ENCODE measurements at places on chromosomes 16 and 17.

- no peak for DNase-seq
Observed at GRCh38 chr16:23520500-23520899, 10.2 kb upstream of the GGA2 start.

- no peak for DNase-seq
Observed at GRCh38 chr17:29107933-29108822, 65.2 kb downstream of the PIPOX start.

DNA sequence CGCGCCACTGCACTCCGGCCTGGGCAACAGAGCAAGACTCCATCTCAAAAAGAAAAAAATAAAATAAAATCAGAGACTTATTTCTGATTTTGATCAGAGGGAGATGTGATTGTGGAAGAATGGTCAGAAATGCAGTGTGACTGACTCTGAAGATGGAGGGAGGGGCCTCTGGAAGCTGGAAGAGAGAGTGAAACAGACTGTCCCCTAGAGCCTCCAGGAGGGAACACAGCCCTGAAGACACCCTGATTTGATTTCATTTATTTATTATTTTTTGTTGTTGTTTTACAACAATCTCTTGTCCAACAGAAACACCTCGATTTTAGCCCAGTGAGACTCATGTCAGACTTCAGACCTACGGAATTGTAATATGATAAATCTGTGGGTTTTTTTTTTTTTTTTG is 26.1 kb downstream of the BCL7C start:
- DNase-seq = no peak

DNA sequence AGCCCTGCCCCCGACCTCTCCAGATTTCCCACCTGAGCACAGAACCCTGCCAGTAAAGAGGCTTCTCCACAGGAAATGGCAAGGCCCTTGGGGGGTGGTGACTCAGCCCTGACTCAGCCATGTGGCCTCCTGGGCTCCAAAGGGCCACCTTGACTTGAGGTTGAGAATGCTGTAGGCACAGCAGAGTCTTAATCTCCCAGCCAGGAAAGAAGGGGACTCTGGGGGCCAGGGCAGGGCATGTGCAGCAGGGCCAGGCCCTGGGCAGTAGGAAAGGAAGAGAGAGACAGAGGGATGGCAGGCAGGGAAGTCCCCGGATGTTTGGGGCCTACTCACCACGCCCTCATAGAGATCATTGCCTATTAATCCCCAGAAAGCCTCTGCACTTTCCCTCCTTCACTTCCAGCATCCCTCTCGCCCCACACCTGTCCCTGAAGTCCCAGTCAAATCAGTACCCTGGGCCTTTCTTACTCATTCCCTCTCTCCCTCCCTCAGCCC is 4.8 kb upstream of the ITGA3 start:
- DNase-seq = no peak

- DNase-seq = no peak
Observed at GRCh38 chr17:75260641-75261335, 618 bp downstream of the GGA3 start.

GRCh38 chr16:15572329-15573001 is 70.5 kb downstream of the MARF1 start:
- DNase-seq = no peak

DNA sequence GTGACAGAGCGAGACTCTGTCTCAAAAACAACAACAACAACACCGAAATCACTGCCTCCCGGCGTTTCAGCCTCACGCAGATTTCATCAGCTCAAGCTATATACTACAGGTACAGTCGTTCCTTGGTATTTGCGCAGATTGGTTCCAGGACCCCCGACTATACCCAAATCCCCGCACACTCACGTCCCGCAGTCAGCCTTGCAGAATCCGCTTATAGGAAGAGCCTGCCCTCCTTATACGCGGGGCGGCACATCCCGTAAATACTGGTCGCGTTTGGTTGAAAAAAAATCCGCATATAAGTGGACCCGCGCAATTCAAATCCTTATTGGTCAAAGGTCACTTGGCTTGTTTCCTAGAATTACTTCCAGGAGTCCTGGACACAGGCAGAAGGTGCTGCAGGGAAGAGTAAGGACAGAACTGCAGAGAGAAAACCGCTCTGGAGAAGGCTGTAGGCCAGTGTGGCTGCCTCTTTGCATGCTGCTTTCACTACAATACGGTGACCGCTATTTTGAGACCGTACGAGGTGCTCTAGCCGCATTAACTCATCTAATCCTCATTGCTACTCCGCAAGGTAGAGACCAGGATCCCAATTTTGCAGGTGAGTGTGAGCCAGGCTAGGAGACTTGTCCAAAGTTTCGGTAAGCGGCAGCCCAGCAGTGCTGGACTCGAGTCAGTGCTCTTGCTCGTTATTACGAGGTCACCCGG is 718 bp downstream of the NDUFAB1 start:
- no peak for DNase-seq

- no peak for DNase-seq
Observed at GRCh38 chr17:42285346-42286050, 2.8 kb upstream of the STAT5A start.

DNA sequence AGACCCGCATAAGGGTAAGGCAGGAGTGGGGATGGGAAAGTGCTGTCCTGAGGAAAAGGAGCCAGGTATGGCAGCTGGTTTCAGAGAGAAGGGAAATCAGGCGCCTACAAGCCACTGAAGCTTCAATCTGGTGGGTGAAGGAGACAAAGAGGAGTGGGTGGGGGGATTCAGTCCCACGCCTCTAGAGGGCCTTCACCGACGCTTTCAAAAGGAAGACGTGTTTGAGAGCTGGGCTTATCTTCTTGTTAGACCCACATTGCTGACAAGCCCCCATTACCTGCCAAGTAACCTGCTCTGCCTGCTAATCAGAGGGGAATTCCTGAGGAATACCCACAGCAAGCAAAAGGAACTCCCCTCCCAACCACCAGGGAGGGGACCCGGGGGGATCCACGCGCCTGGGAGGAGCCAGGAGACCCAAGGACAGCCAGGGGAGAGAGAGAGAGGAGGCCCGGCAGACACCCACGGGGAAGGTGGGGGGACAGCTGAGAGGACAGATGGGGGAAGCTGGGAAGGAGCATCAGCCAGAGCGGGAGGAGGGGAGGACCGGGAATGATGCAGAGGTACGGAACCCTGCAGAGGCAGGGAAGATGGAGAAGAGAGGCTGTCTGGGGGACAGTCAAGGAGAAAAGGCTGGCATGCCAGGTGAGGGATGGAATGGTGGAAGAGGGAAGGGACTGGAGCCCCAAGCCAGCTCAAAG is 1.0 kb downstream of the MTMR4 start:
- DNase-seq = no peak

- DNase-seq = no peak
Observed at GRCh38 chr16:71923941-71924690, 28.8 kb downstream of the IST1 start.

DNA sequence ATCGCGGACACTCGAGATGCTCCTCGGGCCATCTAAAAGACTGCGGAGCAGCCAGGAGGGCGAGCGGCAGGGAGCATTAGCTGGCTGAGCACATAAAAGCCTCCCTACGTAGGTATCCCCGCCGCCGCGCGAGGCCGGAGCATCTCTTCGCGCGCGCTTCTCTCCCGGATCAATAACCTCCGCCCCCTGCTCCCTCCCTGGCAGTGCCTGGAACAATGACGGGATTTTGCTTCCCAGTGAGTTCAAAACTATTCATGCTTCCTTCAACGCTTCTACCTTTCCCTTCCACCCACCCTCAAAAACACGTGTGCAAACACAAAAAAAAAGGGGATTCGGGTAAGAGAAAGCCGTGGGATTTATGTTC is 984 bp downstream of the CENPV start:
- DNase-seq = peak; percentile 42

- DNase-seq = no peak
Observed at GRCh38 chr17:58338454-58338840, 9.9 kb upstream of the TSPOAP1 start.

DNA sequence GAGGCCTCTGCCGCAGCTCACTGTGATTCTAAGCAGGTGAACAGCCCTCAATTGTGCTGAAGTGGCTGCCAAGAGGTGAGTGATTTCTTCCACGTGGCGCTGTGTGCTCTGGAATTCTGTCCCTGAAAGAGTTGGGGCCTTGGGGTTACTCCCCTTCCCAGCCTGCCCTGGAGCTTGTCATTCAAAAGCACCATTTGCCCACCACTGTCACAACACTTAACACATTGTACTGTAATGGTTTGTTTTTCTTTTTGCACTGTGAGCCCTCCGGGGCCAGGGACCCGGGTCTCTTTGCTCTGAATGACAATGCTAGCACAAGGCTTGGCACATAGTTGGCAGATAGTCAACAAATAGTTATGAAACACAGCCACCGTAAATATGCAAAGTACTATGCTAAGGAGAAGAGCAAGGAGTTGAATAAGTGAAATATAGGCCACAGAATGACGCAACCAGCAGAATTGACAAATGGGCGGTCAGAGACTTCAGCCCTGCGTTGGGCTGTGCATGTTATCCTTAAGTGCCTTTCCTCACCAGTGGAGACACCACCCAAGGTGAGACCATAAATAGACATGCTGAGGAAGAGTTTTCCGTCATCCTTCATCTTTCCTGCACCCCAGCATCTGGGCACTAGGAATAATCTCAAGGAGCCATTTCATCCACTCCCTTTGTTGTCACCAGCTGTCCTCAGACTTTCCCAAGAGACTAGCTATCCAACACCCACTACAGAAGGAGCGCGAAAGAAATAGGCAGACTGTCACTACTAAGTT is 112.0 kb upstream of the DNAH9 start:
- DNase-seq = no peak

GRCh38 chr17:4529533-4530152 is 25.5 kb downstream of the MYBBP1A start:
- DNase-seq = no peak

GRCh38 chr17:79843816-79844800 is 4.9 kb upstream of the CBX4 start:
- peak; percentile 85 for DNase-seq

GRCh38 chr16:52825892-52826291 is 226.8 kb downstream of the CHD9NB start:
- DNase-seq = no peak

DNA sequence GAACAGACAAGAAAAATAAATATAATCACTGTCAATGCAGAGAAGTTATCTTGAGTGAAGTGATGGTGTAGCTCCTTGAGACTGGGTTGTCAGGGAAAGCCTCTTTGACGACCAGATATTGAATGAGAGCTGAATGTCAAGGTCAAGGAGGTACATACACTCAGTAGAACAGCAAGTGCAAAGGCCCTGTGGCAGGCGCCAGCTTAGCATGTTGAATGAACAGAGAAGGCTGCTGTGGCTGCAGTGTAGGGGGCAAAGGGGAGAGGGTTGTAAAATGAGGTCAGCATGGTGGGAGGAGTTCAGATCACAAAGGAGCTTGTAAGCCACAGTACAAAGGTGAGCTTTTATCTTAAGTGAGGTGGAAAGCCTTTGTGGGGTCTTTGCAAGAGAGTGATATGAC is 111.5 kb downstream of the ZFHX3 start:
- DNase-seq = no peak

DNA sequence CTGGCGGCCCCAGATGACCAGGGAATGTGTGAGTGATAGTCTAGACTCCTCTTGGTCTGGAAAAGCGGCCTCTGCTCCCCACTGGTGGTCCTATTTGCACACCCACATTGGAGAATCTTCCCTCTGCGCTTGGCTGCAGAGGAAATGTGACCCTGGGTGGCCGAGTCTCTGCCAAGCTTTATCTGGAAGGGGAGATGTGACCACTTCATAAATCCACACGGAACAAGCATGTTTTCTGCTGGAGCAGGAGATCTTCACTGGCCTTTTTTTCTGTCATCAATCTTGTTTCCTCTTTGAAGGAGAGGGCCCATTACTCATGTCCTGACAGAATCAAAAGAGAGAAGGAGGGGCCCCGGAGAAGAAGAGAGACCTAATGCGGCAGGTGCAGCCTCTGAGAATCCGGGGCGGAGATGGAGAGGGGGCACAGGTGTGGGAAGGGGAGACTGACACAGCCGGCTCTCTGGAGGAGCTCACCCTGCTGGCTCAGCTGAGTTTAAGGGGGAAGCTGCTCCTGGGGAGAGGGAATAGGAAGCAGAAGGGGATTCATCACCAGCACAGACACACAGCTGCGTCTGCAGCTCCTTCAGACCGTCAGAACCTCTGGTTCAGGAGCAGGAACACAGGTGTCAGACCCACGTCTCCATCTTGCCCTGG is 116.3 kb downstream of the SOX9 start:
- no peak for DNase-seq

DNA sequence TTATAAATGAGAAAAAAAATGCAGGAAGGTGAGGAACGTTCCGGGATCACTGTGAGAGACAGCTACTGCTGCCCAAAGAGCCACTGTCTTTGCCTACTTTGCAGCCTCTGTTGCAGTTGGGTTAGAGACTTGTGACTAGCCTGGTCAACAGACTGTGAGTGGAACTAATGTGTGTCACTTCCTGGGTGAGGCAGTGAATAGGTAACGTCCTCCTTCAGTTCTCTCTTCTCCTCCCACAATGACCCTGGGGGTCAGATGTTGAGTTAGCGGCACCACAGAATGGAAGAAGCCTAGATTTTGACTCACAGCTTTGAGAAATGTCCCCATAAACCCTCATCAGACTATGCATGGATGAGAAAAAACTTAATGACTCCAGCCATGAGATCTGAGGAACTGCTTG is 5.2 kb downstream of the C16orf46 start:
- DNase-seq = no peak

DNA sequence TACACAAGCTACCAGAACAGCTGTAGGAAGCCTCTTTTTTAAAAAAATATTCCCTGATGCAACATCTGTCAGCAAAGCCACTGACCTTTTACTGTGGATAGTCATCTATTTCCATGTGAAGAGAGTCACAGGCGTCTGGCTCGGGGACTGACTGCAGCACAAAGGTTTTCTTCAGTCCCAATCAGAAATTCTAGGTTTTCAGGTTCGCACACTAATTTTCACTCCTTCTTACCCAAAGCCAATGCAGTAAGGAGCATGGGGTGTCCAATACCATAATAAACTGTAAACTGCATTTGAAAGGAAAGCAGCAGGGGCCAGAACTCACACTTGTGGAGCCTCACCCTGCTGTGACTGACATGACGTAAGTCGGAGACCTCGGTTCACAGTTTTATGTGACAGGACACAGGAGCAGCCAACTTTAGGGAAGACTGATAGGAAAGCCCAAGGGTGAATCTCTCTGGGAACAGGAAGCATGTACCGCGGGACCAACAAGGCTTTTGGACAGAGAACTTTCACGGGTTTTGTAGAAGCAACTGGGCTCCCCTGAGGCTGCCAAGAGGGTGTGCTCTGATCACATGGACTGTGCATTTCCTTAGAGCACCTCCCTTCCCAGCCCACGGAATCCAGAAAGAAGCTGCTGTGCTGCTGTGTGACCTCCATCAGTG is 9.1 kb upstream of the TMEM100 start:
- peak; percentile 59 for DNase-seq

DNA sequence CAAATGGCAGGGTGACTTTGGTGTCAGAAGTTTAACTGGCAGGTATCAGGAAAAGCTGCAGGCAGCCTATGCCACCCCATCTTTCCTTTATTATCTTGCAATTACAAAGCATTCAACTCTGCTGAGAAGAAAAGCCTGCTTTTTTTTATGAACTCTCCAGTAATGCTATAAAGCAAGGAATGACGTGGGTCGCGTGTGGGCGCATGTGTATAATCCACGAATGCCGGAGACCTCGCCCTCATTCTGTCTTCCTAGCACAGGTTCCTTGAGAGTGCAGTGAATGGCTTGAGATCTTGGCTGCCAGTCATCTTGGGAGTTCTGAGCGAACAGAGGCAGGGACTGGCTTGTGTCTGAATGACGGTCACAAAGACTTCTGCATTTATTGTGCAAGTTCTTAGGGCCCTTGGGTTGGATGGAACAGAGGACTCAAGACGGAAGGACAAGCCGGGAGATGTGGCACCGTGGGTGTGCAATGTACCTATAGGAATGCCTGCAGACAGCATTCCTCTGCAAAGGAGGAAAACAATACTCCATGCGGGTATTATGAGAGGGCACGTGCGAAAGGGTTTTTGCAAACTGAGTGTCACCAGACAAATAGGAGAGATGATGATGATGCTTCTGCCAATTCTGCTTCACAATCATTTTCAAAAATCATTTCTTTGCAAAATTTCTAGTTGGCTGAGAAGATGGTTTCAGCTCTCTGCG is 96.1 kb upstream of the ELAC2 start:
- no peak for DNase-seq

All from femur (tissue), 1 donor.